ENCODE measurements at places on chromosomes 5 and 9.

- DNase-seq = no peak
These were observed 1.6 kb downstream of the DMRT2 start for GRCh38 chr9:1051584-1052275.

DNA sequence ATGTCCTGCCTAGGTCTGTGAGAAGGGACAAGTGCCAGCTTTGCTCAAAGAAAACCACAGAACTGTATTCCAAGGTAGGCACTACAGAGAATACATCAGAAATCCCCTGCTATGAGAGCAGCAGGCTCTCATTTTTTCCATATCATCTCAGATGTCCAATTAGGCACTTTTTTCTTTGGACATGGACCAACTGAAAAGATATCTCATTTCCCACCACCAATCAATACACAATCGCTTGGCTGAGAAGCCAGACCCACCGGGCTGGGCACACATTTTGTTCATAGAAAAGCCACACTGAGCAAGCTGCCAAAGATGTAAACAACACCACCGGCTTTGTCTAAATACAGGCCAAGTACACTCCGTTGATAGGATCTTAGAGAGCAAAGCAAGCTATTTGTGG, 25.9 kb downstream of the STOM start:
- no peak for DNase-seq

GRCh38 chr9:112755016-112755427, 4.5 kb downstream of the SNX30 start:
- DNase-seq = no peak

- DNase-seq = peak; percentile 10
These were observed 36.6 kb downstream of the SEMA4D start for GRCh38 chr9:89461265-89461664.

GRCh38 chr9:131995382-131995781, 84.3 kb downstream of the MED27 start:
- DNase-seq = no peak

DNA sequence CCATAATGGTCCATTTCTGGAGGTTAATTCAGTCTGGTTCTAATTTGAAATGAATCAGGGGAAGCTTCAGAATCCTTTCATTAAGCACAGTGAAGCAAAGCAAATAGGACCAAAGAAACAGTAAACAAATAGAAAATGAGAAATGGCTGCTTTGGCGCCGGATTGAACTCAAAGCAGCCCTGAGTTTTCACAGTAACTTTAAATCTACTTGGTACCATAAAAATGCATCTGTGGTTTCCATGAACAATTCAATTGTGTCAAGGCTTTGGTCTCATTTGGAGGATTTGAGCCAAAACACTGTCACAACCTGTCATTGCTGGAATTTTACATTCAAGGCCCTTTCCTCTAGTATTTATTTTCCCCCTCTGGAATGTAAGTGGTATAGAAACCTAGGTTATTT, 25.9 kb upstream of the DAPK1 start:
- DNase-seq = no peak

GRCh38 chr5:115147052-115147451, 22.7 kb downstream of the TRIM36 start:
- no peak for DNase-seq

- no peak for DNase-seq
These were observed 225.0 kb downstream of the VPS13A start for GRCh38 chr9:77402286-77402685.

- no peak for DNase-seq
These were observed 24.0 kb downstream of the TMOD1 start for GRCh38 chr9:97525451-97525850.

DNA sequence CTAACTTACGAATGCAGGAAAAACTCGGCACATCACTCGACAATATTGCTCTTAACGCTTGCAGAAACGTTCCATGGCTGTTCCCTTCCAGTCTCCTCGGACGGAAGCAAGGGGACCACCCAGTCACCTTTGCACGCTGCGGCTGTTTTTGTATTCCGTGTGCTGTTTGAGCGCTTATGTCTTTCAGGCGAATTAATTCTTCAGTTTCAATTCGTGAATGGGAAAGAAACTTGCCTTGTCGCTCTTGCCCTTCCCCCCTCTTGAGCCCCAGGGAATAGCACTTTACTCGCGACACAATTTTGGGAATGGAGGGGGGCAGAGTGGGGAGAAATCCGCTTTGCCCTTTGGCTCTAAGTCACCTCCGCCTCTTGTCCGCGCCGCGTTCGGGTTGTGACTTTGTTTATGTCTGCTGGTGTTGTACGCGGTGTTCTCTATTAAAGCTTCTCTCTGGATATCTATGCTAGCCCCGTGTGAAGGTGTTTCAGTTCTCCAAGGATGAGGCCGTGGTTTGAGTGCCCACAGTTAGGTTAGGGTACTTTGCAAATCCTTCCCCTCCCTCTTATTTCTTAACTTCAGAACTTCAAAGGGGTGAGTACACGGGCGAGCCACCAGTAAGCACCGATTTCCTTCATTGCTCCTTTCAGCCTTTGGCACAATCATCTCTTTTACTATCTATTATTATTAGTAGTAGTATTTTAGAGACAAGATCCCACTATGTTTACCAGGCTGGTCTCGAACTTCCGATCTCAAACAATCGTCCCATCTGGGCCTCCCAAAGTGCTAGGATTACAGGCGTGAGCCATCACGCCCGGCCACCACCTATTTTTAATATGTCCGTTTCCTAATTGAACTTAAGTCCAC, 2.7 kb downstream of the FOXB2 start:
- DNase-seq = no peak

DNA sequence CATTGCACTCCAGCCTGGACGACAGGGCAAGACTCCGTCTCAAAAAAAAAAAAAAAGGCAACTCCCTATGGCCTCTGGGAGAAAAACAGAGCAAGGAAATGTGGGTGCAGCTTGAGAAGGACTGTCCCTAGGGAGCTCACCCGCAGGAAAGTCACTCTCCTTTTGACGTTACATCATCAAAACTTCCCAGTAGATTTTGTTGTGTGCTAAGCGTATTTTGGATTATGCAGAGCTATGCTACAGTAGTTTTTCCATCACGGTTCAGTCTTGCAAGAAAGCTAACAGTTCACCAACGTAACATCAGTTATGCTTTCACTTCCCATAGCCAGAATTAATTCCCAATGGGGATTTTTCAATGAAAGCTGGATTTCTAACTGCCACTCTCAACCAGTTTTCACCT, 138.8 kb downstream of the HSD17B3 start:
- no peak for DNase-seq

GRCh38 chr9:114591291-114591787, 3.8 kb downstream of the ATP6V1G1 start:
- no peak for DNase-seq

DNA sequence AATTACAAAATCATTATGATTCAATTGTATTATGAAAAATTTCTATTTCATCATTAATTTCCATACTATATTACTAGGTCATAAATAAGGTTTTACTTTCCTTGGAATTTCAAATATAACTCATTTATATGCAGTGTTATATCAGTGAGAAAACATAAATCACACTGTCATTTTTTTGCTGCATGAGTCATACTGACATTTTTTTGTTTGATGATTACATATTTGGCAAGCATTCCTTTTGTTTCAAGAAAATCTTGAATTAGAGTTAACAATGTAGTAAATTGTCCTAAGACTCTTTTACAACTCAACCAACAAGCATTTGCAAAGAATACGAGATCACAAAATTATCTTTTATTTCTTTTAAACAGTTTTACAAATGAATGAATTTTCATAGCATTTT, 298.4 kb upstream of the SEMA6A start:
- DNase-seq = no peak

DNA sequence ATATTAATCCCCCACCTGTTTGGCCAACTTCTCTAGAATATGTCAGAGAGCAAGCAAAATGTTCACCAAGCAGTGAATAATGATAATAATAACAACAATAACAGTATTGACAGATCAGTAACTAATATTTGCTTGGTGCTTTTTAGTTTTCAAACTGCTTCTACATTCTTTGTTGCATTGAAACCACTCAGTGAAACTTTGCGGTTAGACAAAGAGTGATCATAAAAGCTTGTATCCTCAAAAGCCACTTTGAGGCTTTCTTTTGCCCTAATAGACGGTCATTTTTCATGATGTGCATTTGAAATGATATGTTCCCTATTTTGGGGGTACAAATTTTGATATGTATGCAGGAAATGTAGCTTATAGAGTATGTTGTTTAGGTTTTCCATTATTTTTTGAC, 43.6 kb upstream of the PTGS1 start:
- no peak for DNase-seq

DNA sequence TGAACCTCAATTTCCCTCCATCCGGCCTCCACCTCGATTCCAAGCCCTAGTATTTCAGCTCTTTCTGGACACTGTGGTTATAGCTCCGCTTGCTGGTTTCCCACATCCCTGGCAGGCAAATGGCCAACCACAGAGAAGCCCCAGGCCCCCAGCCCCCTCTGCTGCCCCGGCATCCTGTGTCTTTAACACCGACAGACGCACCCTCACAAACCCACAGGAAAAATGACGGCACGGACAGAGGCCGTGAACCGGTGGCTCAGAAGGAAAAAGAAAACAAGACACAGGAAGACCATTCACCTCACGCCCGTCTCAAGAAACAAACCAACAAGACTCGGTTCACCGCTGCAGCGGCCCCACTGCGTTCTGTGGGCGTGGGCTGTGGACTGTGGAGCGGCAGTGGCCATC, 1.5 kb upstream of the CLIC3 start:
- no peak for DNase-seq

DNA sequence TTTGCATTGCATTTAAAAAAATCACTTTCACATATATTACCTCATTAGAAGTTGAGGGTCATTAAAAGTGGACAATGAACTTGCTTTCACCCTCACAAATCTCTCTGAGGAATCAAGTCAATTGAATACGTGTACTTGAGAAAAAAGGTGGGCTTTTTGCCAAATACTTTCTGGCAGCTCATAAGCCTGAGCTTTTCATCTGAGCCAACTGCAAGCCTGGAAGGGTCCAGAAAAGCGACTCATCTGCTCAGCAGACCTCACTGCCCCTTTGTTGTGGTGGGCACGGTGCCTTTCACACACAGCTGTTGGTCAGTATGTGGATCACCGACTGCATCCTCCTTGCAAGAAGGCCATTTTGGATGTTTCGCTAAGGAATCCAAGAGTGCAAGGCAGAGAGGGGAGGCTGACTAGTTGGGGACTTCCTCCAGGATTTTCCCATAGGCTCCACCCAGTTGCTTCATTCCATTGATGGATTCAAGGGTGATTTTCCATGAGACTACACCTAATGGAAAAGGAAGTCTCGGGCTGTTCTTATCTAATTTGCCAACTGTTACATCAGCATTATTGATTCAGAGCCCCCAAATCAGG, 564.7 kb downstream of the PDE4D start:
- DNase-seq = no peak

DNA sequence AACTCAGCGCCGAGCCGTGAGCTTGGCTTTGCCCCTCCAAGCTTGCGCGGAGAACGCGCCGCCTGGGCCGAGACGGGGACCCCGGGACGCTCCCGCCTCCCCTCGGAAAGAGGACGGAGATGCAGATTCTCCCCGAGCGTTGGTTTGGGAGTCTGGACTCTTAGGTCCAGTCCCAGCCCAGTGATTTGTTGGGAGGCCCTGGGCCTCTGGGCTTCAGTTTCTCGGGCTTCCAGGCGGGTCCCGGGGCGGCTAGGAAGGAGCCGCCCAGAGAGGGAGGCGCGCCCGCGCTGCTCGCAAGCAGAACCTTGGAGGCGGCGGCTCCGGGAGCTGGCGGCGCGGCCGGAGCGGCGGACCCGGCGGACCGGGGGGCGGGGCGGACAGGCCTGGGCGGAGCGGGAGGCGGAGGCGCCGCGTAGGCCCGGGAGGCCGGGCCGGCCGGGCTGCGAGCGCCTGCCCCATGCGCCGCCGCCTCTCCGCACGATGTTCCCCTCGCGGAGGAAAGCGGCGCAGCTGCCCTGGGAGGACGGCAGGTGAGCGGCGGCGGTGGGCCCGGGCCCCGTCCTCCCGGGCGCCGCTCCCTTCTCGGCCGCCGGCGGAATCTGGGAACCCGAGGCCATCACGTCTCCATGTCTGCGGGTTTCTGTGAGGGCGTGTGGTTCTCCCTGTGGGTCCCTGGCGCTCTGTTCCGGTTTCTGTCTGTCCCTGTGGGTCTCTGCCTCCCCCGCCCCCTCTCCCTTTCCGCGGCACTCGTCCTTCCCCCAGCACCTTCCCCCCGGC, at the start of gene B4GALT7:
TSS of gene B4GALT7 (plus strand) at position 402 of the 777 bp plus-strand sequence. CDS start at position 481, 79 bp downstream.
- no peak for DNase-seq

DNA sequence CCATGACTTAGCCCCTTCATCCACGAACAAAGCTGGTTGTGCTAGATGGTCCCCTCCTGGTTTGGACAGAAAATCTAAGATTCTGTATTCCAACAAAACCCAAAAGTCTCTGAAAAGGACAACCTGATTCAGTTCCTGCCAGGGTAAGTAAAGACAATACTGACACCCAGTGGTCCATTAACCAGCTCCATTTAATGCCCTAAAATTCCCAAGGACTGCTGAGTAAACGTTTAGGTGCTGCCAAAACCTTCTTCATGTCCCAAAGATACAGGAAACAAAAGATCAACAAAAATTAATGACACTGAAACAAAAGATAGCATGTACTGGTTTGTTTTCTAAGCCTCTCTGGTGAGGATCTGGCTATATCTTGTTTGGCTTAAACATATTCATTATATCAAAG, 25.3 kb upstream of the PPP1R2B start:
- DNase-seq = peak; percentile 8

DNA sequence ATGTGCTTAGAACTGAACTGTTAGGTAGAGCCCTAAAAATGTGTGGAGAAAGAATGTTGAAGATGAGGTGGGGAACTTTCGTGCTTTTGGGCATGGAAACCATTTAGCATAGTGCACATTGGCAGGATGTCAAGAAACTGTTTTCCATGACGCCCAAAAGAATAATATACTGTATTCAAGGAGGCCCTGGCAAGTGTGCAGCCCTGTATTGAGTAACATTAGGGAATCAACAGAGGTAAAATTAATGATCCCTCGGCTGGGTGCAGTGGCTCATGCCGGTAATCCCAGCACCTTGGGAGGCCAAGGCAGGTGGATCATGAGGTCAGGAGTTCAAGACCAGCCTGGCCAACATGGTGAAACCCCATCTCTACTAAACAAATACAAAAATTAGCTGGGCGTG, 20.9 kb upstream of the PLIN2 start:
- DNase-seq = no peak

GRCh38 chr9:21070171-21070571, 7.6 kb downstream of the IFNB1 start:
- DNase-seq = peak; percentile 95

- DNase-seq = no peak
These were observed 497.4 kb upstream of the CCNG1 start for GRCh38 chr5:162939991-162940390.

DNA sequence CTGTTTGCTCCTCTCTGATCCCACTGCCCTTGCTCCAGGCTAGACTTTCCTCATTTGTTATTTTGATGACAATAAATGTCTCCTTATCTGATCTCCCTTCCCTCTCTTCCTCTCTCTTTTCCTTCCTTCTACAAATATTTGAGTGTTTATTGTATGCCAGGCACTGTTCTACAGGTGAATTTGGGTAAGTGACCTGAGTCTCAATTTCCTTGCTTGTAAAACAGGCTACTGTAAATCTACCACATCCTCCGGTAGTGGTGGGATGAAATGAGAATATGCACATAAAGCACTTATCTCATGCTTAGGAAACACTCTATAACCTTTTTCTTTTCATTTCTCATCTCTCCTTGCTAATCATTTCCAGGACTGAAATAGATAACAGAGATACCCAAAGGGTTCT, 86.4 kb downstream of the HMHB1 start:
- no peak for DNase-seq
